Naive thymus-derived CD8-positive, alpha-beta T cell (primary cell): ENCODE measurements at places on chromosomes 2 and 18.
A peak's percentile ranks its signal among the peaks of the same experiment; 100 is the strongest.

DNA sequence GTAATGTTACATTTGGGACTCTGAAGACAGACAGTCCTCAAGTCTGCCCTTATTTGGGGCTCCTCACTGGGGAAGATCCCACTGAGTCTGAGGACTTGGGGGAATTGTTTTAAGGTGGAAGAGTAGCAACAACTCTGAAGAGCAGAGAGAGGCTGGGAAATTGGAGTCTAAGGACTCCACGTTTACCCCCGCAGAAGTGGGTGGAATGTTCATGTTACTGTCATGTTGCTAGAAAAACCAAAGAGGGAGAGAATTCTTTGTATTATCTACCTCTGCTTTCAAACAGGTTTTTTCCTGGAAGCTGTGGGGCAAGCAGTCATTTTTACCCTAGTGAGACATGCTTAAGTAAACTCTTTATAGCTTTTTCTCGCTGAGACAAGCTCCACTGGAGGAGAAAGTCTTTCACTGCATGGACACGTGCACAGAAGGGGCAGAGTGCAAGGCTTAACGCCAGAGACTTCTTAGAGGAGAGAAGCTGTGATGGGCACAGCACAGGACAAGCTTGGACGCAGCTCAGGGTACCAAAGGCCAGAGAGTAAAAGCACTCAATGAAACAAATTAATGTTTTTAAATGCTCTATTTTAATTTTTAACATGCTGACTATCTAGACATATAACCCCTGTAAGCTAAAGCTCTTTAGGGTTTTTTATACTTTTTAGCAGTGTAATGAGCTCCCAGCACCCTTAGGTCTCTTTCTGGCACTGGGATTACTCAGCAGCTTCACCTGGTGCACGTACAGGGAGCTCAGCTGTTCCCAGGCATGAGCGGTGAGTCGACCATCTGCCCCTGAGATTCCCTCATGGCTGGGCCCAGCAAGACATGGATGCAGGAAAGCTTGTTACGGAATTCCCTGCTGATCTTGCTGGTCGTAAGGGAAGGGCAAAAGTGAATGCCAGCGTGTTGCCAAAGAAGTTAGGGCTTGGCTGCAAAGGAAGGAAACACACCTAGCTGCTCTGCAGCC, 54.5 kb upstream of the BIN1 start:
- no peak for DNase-seq

DNA sequence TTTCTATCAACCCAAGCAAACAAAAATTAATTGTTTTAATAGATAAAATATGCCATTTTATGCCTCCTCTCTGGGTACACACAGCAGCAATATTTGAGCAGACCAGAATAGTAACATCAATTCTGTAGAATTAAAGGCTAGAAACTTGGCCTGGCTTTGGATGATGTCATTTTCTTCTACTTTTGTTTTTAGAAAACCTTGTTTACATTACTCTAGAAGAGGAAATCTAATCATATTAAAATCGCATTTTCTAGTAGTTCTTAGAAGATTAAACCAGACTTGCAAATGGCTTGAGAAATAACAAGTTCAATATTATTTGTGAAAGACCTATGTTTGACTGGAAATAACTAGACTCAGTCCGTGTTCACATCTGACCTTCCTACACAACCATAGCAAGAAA, 102.3 kb upstream of the RFX8 start:
- no peak for DNase-seq

DNA sequence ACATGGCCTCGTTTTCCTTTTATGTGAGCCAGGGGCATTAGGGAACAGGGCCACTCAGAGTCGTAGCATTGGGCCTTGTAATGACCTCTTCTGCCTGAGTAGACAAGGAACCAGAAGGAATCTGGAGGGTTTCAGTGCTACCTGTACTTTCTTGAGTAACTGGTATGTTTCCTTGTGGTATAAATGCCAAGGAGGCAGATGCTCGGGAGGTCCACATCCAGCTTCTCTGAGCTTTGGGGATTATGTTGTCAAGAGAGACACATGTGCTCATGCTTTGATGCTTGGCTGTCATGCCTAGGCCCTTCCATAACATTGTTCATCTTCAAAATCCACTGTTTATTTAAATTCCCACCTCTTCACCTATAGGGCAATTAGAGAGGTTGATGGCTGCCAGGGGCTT, 26.3 kb downstream of the FOSL2 start:
- DNase-seq, result no peak

- no peak for DNase-seq
Measured at GRCh38 chr18:76604108-76604934, 109.3 kb upstream of the ZNF516 start.

- DNase-seq, result no peak
Measured at GRCh38 chr2:43262951-43263350, 36.5 kb upstream of the ZFP36L2 start.

- no peak for DNase-seq
Measured at GRCh38 chr2:157933160-157933920, 57.2 kb upstream of the ACVR1 start.

- DNase-seq, result no peak
Measured at GRCh38 chr2:215423928-215424540, 11.8 kb downstream of the FN1 start.

- no peak for DNase-seq
Measured at GRCh38 chr2:29189052-29189451, 73.8 kb downstream of the CLIP4 start.

DNA sequence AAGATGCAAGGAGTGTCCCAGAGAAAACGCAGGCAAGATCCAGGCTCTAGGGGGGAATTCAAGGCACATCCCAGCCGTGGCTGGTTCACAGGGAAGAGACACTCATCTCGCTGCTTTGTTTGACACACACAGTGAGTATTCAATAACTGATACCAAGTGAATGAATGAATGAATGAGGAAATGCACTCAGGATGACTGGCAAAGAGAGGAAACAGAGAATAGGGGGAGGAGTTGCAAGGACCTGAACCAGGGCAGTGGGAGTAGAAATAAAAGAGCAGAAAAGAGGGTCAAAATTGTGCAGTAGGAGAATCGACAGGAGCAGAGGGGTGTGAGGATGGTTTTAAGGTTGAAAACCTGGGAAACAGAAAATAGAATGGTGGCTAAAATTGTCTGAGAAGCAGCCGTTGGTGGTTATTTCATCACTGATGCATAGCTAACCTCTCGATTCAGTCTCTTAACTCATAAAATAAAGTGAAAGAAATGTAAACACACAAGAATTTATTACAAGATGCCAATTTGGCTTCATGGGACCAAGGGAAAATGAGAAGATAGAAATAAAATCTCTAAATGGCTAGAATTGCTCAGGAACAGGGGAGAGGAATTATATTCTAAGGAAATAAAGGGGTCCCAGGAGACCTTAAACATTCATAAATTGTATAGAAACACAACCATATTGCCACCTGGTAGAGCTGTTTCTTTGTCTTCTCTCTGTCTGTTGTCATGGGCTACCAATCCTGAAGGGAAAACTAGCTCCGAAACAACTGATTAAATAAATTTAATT, 63.9 kb upstream of the PHLPP1 start:
- no peak for DNase-seq

DNA sequence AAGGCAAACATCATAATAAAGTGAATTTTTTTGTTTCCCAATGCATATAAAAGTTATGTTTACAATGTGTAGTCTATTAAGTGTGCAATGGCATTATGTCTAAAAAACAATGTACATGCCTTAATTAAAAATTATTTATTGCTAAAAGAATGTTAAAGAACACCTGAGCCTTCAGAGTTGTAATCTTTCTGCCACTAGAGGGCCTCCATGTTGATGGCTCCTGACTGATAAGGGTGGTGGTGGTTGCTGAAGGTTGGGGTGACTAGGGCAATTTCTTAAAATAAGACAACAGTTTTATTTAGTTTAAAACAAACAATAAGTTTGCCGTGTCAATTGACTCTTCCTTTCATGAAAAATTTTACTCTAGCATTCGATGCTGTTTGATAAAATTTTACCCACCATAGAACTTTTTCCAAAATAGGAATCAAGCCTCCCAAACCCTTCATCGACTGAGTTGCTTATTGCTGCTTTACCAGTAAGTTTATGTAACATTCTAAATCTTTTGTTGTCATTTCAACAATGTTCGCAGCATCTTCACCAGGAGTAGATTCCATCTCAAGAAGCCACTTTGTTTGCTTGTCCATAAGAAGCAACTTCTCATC, 32.3 kb downstream of the MAP3K2 start:
- DNase-seq, result peak; percentile 49

GRCh38 chr2:1052771-1053191, 102.1 kb downstream of the SNTG2 start:
- DNase-seq, result no peak

DNA sequence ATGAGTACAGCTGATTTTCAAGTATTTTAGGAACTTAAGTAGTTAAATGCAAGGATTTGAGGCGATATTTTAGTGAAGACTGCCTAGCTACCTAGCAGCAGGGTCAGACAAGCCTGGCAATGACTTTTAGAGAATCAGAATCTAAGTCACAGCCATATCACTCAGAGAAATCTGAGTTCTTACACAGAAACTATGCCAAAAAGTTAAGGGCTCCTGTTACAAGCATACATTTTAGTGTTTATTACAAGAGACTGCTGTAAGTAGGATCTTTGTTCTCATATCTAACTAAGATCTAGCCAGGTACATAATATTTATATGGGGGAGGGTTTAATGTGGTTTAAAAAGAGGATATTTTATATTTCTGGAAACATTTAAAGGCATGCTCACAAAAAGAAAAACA, 37.5 kb downstream of the MAP4K3 start:
- DNase-seq, result no peak

DNA sequence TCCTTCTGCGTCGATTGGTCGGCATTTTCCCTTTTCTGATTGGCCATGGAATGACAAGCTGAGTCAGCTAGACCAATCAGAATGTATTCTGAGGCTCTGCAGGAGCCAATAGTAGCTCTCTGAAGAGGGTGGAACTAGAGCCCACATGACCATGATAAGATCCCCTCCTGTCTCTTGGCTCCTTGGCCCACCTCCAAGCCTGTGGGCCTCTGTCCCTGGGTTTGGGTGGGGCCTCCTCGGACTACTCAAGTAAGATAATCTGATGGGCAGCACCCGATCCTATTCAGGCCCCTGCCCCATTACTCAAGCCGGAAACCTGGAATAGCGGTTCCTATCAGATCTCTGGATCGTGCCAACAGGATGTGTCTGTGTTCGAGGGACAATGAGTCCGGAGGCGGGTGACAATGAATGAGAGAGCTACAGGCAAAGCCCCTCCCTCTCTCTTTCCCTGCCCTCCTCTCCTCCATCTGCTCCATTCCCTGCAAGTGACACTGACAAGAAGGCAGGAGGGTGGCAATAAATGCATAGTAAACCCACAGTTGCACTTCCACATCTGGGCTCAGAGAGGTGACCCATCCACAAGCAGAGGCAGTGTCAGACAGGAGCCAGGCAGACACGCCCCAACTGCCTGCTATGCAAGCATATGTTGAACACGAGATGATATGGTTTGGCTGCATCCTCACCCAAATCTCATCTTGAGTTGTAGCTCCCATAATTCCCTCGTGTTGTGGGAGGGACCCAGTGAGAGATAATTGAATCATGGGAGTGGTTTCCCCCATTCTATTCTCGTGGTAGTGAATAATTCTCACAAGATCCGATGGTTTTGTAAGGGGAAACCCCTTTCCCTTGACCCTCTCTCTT, 114.7 kb downstream of the TNS1 start:
- DNase-seq, result no peak

DNA sequence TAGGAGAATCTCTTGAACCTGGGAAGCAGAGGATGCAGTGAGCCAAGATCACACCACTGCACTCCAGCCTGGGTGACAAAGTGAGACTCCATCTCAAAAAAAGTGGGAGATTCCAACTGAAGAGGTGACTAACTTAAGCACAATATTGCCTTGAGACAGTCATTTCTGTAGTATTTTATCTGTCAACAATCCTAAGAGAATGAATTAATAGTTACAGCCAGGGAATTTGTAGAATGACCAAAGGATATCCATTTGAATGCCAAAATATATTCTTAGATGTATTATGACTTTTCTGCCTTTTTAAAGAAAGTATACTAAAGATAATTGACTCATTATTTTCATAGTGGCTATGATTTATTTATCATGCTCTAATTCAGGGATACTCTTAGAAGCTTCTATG, 40.7 kb upstream of the CCDC150 start:
- DNase-seq, result no peak

DNA sequence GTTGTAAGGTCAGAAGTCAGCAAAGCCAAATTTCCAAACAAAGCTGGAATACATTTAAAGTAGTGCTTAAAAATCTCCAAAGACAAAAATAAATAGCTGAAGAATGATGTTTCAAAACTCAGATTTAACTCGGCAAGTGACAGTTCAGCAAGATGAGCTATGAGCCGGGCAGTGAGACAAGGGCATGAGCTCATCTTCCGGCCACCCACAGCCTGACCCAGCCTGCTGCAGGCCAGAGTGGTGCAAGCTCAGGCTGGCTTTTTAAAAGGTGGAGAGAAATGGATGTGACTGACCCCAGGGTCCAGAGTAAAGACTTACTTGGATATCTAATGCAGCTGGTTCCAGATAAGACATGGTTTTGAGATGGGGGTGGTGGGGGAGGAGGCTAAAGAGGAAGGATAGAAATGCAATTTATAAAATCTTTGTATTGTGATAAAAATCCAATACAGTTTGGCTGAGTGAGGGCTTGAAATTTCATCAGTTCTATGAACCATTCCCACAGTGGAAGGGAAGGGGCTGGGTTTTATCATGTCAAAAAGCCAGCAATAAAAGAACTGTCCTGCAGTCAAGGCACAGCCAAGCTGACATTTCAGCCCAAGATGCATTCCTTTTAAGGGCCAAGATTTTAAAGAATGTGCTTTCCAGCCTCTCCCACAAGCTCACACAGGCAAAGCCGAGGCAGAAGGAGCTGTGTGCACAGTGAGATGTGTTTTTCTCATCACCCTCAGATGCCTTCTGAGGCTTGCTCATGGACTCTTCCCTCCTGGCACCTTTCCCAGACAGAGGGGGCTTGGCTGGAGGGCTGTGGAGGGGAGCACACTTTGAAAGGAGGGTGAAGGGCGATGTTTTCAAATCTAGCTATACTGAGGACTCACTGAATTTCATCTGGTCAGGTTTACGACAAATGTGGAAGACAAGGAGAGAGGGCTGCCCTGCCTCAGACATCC, 97.9 kb upstream of the KLHL29 start:
- DNase-seq, result no peak

DNA sequence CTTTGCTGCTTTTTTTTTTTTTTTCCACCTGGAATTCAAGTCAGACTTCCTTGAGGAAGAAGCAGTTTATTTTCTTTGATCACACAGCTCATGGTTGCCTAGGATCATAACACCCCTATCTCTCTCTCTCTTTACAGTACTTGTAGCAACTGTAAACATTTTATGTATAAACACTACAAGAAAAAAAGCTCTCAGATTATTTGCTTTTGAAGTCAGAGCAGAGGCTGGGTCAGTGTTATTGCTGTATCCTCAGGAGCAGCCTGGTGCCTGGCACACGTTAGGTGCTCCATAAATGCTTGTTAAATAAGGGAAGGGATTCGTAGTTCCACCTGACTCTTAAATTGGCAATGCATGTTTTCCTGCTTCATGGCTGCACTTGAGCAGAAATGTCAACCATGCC, 221.2 kb downstream of the TGIF1 start:
- DNase-seq, result no peak

GRCh38 chr2:160220545-160221009, 20.5 kb upstream of the ITGB6 start:
- no peak for DNase-seq
